ENCODE measurements at places on chromosomes 2 and 18. TPM values are rescaled to one million over a fixed set of nuclear protein-coding genes. Genes with fewer than 3 reads are reported as not detected.

The PROKR1 gene
- 1.0 TPM for total RNA-seq

The ZBTB14 gene
- total RNA-seq, result 12.5 TPM

The SCYGR4 gene
- not detected for total RNA-seq

The KCNG2 gene
- total RNA-seq, result not detected
